PC-9 (cell line): ENCODE measurements at places on chromosomes 5 and 9. TPM values are rescaled to one million over a fixed set of nuclear protein-coding genes. Genes with fewer than 3 reads are reported as not detected.

The ELAVL2 gene
- not detected in 2 replicates for total RNA-seq

The SUB1 gene
- 314 and 328 TPM in 2 replicates for total RNA-seq

DNA sequence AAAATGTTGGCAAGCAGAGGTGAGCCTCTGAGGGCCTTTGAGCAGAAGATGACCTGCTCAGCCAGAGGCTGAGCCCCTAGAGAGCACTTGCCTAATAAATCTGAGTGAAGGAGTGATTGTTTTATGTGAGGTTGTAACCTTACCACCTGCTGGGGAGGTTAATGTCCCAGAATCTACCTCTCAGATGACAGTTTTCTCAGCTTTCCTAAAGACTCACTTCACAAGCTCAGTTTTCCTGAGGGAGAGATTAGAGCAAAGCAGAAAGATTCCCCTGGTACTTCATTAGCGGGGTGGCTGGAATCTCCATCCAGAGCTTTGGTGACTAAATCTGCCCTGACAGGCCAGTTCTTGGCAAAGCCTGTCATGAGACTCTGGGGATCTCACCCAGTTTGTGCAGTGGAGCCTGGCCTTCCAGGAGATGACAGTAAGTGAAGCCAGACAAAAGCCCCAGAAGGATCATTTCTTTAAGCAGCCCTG lies 48.8 kb upstream of the GALNT10 start:
- no peak for DNase-seq

DNA sequence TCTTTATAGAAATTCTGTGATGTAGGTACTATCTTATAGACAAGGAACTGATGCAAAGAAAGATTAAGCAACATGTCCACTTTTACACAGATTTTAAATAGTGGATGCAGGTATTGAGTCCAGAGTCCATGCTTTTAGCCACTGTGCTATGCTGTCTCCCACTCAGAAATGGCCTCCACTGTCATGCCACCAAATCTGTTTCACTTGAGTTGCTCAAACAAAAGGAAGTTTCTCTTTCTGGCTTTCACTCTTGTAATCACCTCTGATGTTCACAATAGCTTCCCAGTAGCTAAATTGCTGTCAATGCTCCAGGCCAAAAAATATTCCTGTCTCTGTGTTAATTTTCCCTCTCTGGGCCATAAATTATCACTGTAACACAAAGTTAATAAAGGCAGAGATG lies 77.0 kb upstream of the RASA1 start:
- no peak for DNase-seq

DNA sequence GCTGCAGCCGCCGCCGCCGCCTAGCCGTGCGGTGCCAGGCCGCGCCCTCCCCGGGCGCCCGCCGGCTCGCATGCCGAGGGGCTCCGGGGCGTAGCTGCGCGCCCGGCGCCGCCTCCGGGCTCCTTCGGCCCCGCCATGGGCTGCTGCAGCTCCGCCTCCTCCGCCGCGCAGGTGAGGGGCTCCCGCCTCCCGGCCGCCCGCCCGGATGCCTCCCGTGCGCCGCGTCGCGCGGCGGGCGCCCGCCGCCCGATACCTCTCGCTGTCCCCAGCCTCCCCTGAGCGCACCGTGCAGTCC lies 230 bp downstream of the SLC44A1 start:
- DNase-seq, result no peak

- DNase-seq, result no peak
Observed at GRCh38 chr5:130055572-130055971, 151.3 kb downstream of the CHSY3 start.

- no peak for DNase-seq
Observed at GRCh38 chr5:171649075-171649401, 136.6 kb upstream of the SMIM23 start.

- no peak for DNase-seq
Observed at GRCh38 chr9:32345243-32345642, 39.2 kb upstream of the ACO1 start.

DNA sequence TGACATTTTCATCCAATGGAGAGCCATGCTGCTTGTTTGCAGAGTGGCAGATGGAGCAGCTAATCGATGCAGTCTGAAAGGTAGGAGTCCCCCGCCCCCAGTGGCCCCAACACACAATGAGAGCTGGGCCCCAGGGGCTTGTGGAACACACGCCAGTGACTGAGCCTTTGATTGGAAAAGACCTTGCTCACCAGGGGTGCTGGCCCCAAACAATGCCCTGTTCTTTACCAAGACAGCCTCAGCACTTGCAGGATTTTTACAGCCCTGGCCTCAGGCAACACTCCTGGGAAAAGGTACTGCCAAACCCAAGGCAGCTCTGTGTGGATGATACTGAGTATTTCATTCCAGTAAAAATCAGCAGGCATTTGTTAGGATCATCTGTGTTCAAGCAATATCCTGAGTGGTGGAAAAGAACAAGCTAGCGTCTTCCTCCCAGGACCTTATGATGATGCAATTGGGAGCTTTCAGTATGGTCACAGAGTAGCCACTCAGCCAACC lies 276.8 kb upstream of the CLINT1 start:
- DNase-seq, result no peak

DNA sequence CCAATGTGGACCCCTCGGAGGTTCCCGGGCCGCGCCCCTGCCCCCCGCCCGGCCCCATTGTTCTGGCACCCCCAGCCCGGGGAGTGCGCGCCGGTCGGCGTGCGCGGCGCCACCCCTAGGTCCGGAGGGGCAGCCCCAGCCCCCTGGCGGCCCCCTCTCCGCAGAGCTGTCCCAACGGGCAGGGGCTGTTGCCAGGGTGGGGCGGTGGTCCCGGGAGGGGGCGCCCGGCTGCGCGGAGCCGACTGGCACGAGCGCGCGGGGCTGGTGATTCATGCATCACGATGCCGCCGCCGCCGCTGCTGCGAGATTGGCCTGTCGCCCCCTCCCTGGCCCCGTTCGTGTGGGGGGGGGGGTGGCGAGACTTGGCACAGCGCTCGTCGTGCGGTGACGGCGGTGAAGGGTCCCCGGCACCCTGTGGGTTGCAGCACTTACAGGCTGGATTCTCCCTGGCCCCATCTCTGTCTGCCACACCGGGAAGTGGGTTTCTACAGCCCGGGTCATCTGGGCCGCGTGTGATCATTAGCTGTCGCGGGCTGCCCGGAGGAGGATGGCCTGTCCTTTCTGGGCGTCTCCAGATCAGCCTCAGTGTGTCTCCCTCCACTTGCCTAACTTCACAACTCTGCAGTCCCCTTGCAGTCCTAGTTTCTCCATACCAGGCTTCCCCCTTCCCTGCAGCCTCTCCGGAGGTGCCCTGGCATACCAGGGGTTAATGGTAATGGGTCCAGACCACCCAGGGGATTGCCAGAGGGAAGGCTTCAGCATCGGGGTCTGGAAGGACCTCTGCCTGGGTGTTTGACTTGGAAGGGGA lies 858 bp downstream of the NCS1 start:
- peak; percentile 44 for DNase-seq

GRCh38 chr9:33445389-33446239 lies 1.8 kb downstream of the AQP3 start:
- no peak for DNase-seq

DNA sequence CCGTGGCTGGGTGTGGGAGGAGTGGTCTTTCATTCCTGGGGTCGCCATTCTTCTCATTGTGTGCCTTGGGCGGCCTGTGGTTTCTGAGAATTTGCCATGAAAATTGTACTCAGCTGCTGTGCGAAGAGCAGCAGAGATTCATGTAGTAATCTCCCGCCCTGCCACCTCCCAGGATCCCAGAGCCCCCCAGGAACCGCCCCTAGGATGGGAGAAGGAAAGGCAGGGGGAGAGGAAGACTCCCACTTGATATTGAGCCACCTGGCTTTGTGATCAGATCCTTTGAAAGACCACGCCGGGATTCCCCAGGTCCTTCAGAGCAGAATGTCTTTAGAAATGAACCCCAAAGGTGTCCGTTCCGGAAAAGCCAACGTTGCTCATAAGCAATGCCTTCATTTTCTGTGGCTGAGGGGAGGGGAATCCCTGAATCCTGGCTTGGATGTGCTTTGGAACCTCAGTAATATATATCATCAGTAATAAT lies 27.6 kb downstream of the NEURL1B start:
- DNase-seq, result no peak
